ENCODE measurements at places on chromosomes 6 and 20.

DNA sequence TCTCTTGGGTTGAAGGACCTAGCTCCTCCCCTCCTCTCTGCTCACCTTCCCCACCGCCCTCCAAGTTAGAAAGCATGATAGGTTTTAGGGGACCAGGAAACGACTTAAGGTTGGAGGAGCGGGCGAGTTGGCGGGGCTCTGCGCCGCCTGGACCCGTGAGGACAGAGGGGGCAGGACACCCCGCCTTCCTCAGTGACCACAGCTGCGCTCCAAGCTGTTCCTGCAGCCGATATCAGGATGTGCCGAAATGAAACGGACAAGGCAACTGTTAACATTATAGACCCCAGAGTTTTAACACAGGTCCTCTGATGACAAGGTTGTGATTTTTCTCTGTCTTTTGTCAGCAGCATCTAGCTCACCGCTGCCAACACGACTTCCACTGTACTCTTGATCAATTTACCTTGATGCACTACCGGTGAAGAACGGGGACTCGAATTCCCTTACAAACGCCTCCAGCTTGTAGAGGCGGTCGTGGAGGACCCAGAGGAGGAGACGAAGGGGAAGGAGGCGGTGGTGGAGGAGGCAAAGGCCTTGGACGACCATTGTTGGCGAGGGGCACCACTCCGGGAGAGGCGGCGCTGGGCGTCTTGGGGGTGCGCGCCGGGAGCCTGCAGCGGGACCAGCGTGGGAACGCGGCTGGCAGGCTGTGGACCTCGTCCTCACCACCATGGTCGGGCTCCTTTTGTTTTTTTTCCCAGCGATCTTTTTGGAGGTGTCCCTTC is at the start of gene GRM1:
GRM1 (plus strand) TSS at position 212 of the 722 bp plus-strand sequence; CDS start at position 668, 456 bp downstream.
- DNase-seq, result no peak

GRCh38 chr6:116108836-116109235 is 8.2 kb downstream of the NT5DC1 start:
- DNase-seq, result no peak

DNA sequence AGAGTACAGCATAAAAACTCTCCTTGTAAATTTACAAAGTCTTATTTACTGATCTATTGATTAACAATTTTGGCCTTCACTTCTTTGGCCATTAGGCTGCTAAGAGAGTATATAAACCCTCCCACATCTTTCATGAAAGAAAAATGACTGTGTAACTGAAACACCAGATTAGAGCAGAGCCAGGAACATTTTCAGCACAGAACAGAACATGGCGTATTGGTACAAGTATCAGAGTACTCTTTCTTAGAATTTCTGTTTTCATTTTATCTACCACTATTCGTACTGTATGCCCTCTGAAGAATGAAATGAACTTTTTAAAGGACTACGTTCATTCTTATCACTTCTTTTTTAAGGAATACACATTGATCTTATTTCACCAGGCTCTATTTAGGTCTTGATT is 550.2 kb downstream of the ADGRB3 start:
- no peak for DNase-seq

DNA sequence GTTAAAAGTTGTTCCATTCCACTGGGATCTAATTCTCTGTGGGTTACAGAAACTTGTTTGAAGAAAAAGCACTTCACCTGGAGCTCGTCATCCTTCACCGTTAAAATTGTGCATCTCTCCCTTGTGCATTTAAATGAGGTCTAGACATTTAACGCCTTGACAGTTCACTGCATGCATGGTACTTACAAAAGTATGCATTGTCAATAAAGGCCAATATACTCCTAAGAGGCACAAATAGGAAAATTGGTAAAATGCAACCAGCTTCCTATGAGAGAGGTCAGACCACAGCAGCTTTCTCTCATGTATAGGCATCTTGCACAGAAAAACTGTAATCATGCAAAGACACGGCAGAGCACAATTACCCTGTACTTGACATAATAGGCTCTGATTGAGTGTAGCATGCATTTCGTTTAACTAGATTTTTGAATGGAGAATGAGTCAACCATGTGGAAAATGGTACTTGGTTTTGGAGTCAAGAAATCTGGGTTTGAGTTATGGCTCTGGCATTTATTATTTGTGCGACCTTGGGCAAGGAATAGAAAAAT is 378.5 kb downstream of the RFPL4B start:
- DNase-seq, result no peak

GRCh38 chr6:36131511-36132245 is 1.4 kb downstream of the MAPK13 start:
- DNase-seq, result peak; percentile 84

DNA sequence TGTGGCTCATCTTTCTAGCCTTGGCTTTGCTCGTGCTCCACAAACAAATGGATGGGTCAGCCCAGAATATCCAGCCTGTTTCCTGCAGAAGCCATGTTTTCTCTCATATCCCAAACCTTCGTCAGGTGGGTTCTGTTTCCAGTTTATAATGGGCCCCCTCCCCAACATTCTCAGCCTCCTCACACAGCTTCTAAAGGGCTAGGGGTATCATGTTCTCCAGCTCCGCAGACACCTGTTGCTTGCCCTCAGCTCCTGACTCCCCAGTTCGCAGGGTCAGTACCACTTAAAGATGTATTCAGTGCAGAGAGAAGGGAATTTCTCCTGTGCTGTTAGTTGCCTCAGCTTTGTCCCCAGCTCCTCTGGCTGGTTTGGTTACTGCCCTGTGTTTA is 447.3 kb upstream of the JARID2 start:
- no peak for DNase-seq

DNA sequence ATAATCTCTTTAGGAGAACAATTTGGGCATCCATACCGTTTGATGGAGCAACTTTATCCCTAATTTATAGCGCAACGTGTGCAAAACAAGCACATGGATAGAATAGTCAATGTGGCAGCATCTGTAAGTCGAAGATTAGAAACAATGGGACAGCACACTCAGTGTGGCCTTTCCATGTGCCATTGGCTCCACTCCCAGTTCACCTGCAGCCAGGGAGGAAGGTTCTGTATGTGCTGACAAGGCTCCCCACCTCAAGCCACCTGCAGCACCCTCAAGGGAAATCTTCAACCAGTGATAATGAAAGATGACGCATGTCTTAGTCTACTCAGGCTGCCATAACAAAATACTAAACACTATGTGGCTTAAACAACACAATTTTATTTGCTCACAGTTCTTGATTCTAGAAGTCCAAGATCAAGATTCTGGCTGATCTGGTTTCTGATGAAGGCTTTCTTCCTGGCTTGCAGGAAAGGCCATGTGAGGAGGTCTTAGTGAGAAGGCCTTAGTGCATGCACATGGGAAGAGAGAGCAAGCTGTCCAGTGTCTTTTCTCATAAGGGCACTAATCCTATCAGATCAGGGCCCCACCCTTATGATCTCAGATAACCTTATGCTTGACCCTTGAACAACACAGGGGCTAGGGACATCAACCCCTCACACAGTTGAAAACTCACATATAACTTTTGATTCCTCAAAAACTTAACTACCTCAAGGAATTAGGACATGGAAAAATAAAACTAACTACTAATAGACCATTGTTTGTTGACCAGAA is 34.9 kb upstream of the SHLD1 start:
- DNase-seq, result no peak

DNA sequence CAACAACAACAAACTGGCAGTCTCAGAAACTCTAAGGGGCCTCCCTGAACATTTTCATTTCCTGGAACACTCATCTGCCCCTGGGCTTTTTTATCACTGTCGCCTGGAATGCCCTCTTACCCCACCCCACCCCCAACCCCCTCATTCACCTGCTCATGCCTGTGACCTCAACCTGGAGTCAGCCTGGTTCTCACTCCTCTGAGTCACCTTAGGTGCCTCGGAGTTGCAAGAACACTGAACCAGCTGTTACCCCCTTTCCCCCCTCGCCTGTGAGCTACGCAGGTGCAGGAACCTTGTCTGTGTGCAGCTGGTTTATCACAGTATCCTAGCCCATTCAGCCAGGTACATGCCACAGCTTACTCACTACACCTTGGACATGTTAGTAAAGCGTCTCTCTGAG is 12.8 kb upstream of the SNAI1 start:
- DNase-seq, result no peak

DNA sequence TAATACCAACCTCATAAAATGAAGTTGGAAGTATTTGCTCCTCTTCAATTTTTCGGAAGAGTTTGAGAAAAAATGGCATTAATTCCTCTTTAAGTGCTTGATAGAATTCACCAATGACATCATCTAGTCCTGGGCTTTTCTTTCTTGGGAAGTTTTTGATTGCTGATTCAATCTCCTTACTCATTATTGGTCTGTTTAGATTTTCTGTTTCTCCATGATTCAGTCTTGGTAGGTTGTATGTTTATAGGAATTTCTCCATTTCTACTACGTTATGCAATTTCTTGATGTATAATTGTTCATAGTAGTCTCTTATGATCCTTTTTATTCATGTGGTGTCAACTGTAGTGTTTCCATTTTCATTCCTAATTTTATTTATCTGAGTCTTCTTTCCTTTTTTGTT is 176.9 kb upstream of the PRND start:
- DNase-seq, result no peak

- no peak for DNase-seq
These were observed 9.7 kb downstream of the CNBD2 start for GRCh38 chr20:35978041-35978513.

DNA sequence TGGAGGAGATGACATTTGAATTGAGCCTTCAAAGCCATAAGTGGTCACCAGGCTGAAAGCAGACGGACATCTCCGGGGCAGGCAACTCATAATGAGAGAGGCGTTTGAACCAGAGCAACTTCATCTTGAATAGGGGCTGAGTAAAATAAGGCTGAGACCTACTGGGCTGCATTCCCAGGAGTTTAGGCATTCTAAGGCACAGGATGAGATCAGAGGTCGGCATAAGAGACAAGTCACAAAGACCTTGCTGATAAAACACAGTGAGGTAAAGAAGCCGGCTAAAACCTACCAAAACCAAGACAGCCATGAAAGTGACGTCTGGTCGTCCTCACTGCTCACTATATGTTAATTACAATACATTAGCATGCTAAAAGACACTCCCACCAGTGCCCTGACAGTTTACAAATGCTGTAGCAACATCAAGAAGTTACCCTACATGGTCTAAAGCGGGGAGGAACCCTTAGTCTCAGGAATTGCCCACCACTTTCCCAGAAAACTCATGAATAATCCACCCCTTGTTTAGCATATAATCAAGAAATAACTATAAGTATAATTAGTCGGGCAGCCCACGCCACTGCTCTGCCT is 194.7 kb upstream of the SOX4 start:
- no peak for DNase-seq

GRCh38 chr20:820323-820953 is 13.1 kb upstream of the FAM110A start:
- DNase-seq, result no peak

GRCh38 chr20:35207950-35208611 is 18.4 kb upstream of the MMP24 start:
- DNase-seq, result peak; percentile 89

DNA sequence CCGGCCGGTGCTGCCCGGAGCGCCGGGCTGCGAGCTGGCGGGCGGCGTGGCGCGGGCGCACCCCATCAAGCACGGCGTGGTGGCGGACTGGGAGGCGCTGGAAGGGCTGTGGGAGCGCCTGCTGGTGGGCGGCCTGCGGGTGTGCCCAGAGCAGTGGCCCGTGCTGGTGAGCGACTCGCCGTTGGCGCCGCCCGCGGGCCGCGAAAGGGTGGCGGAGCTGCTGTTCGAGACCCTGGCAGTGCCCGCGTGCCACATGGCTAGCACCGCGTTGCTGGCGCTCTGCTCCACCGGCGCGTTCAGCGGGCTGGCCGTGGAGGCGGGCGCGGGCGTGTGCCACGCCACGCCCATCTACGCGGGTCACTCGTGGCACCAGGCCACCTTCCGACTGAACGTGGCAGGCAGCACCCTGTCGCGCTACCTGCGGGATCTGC is 517 bp downstream of the ACTL10 start:
- no peak for DNase-seq

Data from HepG2 (cell line).